ENCODE measurements at places on chromosomes 4 and X.

GRCh38 chr4:1207603-1208265, 35.4 kb upstream of the SPON2 start:
- DNase-seq: no peak
- peaks cover under 1% of the 10 kb centered on the region for H3K36me3 ChIP-seq
- no peak overlapping the region for H3K4me3 ChIP-seq
- no peak overlapping the region for H3K27ac ChIP-seq

DNA sequence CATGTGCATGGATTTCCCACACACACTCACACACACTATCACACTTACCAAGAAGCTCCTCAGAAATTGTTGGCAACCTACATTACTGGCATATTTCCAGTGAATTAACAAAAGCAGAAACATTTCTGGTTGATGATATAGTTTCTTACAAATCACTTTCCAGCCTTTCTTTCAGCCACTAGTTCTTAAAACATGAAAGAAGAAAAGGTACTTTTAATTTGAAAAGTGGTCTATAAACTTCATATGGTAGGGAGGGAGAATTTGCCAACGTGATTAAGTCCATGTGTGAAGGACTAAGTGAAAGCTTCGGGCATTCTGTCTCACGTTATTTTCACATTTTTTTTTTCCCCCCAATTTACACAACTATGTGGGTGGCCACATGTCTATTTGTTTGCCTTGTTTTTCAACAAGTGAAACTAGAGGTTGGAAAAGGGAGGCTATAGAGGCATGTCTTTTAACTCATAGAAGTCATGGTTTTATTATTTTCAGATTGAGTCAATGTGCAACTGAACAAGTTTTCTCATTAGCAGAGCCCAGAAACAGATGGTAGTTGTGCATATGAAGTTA, 832.1 kb upstream of the INTU start:
- DNase-seq: no peak
- no peaks in the 10 kb centered on the region for H3K36me3 ChIP-seq
- no peaks in the 10 kb centered on the region for H3K4me1 ChIP-seq
- no peak overlapping the region for H3K27ac ChIP-seq

GRCh38 chr4:131304686-131305085, 1844.4 kb upstream of the PCDH10 start:
- H3K27ac ChIP-seq: no peak overlapping the region
- no peaks in the 10 kb centered on the region for H3K4me1 ChIP-seq
- DNase-seq: no peak
- H3K4me3 ChIP-seq: no peak overlapping the region
- no peaks in the 10 kb centered on the region for H3K27me3 ChIP-seq

DNA sequence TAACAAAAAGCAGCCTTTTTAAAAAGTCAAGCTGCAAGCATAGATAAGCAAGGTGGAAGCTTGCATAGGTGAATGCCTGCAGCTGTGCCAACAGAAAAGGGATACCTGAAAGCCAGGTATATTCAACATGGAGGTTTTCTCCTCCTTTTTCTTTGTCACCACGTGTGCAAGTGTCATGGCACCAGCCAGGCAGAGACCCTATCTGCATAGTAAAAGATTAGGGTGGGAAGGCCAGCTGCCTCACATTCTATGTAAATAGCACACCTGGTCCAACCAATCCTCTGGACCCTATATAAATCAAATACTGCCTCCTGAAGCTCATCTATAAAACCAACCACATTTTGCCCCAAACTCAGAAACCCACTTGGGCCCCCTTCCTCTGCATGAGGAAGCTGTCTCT, 28.0 kb upstream of the PLK4 start:
- peaks cover 5% of the 10 kb centered on the region for H3K4me1 ChIP-seq
- no peak overlapping the region for H3K4me3 ChIP-seq
- no peaks in the 10 kb centered on the region for H3K27me3 ChIP-seq
- H3K36me3 ChIP-seq: no peaks in the 10 kb centered on the region

- no peak overlapping the region for H3K4me3 ChIP-seq
- H3K27ac ChIP-seq: peak overlapping the region; percentile 34
- DNase-seq: peak; percentile 93
- H3K27me3 ChIP-seq: no peaks in the 10 kb centered on the region
- no peaks in the 10 kb centered on the region for H3K4me1 ChIP-seq
- H3K36me3 ChIP-seq: no peaks in the 10 kb centered on the region
These were observed 27.5 kb upstream of the PDGFC start for GRCh38 chr4:156999175-156999517.

GRCh38 chrX:1925053-1925481, 310.2 kb downstream of the ASMT start:
- no peaks in the 10 kb centered on the region for H3K4me1 ChIP-seq
- no peaks in the 10 kb centered on the region for H3K27me3 ChIP-seq
- H3K27ac ChIP-seq: peak overlapping the region; percentile 16
- no peak overlapping the region for H3K4me3 ChIP-seq

- peaks cover 91% of the 10 kb centered on the region for H3K27me3 ChIP-seq
- H3K36me3 ChIP-seq: no peaks in the 10 kb centered on the region
- peak; percentile 43 for DNase-seq
- no peak overlapping the region for H3K4me3 ChIP-seq
These were observed 23.3 kb downstream of the HAND2 start for GRCh38 chr4:173506597-173507211.

GRCh38 chr4:76607266-76607799, 172.3 kb downstream of the SHROOM3 start:
- H3K36me3 ChIP-seq: no peaks in the 10 kb centered on the region
- H3K4me1 ChIP-seq: peaks cover 7% of the 10 kb centered on the region
- DNase-seq: no peak
- no peak overlapping the region for H3K4me3 ChIP-seq

- no peak overlapping the region for H3K4me3 ChIP-seq
- peak; percentile 59 for DNase-seq
- no peaks in the 10 kb centered on the region for H3K27me3 ChIP-seq
- peaks cover 11% of the 10 kb centered on the region for H3K4me1 ChIP-seq
- no peaks in the 10 kb centered on the region for H3K36me3 ChIP-seq
- no peak overlapping the region for H3K27ac ChIP-seq
These were observed 10.5 kb downstream of the KLF3 start for GRCh38 chr4:38674258-38675144.

GRCh38 chr4:171035909-171036308, 777.3 kb upstream of the GALNTL6 start:
- no peak overlapping the region for H3K4me3 ChIP-seq
- no peaks in the 10 kb centered on the region for H3K4me1 ChIP-seq
- H3K27ac ChIP-seq: no peak overlapping the region
- DNase-seq: no peak

- H3K27ac ChIP-seq: no peak overlapping the region
- H3K27me3 ChIP-seq: no peaks in the 10 kb centered on the region
- H3K36me3 ChIP-seq: no peaks in the 10 kb centered on the region
These were observed 937 bp downstream of the HELQ start for GRCh38 chr4:83454686-83455085.

GRCh38 chr4:120855307-120856001, 67.1 kb downstream of the PRDM5 start:
- H3K27me3 ChIP-seq: no peaks in the 10 kb centered on the region
- no peaks in the 10 kb centered on the region for H3K4me1 ChIP-seq
- DNase-seq: no peak
- no peak overlapping the region for H3K27ac ChIP-seq
- H3K4me3 ChIP-seq: no peak overlapping the region

DNA sequence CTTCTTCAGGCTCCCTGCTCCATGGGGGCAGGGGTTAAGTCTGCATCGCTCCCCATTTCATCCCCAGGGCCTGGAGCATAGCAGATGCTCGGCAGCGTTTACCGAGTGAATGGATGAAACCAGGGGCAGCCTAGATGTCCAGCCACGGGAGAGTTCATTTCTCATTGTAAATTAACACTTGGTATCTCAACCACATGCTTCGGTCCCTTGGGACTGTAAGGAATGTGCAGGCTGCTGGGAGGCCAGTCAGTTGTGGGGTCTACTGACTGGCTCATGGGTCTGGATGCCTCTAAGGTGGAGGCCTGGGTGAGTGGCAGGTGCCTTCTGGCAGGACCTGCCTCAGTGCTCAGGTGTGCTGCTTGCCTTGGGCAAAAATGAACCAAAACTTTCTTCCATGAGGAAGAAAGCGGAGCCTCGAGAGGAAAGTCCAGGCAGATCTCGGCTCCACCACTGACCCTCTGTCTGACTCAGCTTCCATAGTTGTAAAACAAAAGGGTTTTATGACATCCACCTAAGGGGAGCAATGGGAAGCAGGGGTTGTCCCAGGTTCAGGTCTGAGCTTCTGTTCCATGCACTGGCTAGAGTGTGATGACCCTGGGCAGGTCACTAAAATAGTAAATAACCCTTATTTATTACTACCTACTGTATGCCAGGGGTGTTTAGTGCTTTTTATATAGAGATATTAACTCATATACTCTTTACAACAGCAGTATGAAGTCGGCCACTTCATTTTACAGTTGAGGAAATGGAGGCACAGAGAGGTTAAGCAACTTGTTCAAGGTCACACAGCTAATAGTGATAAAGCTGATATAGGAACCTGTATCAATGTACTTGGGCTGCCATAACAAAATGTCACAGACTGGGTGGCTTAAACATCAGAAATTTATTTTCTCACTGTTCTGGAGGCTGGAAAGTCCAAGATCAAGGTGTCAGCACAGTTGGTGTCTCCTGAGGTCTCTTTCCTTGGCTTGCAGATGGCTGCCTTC, 144.3 kb upstream of the STX18 start:
- H3K27me3 ChIP-seq: no peaks in the 10 kb centered on the region
- no peak overlapping the region for H3K27ac ChIP-seq
- DNase-seq: no peak
- no peaks in the 10 kb centered on the region for H3K36me3 ChIP-seq
- H3K4me1 ChIP-seq: no peaks in the 10 kb centered on the region

- no peak for DNase-seq
- H3K27me3 ChIP-seq: no peaks in the 10 kb centered on the region
- no peak overlapping the region for H3K27ac ChIP-seq
- no peak overlapping the region for H3K4me3 ChIP-seq
- no peaks in the 10 kb centered on the region for H3K4me1 ChIP-seq
These were observed 105.8 kb downstream of the RNF150 start for GRCh38 chr4:141027421-141027820.

DNA sequence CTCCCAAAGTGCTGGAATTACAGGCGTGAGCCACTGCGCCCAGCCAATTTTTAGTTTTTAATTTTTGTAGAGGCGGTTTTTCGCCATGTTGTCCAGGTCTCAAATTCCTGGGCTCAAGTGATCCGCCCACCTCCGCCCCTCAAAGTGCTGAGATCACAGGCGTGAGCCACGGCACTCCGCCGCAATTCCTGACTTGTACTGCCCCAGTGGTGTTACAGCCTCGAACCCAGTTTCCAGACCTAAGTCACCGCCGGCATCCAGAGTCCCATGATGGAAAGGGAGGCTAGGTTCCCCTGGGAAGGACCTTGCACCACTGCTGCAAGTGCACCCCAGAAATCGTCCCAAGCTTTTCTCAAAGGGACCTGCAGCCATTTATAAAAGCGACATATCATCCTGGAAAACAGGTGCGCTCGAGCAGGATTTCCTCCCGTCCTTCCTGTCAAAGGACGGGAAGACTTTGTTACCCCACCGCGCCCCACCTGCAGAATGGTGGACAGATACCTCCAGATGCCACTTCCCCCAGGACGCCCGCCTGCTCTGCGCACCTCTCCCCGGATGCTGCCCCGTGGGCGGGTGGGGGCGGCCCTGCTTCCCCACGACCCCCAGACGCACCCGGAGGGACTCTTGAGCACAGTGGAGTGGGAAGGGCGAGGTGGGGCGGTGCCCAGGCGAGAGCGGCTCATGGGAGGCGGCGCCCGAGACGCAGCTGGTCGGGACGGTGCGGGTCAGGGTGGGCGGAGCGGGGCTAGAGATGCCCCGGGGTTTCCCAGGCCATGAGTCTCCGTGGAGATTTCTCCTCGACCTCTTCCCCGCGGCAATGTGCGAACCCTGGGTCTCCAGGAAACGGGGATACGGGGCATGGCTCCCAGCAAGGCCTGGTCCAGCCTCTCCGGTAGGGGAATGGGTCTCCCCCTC, 947 bp upstream of the RPL10 start:
- H3K4me3 ChIP-seq: peak overlapping the region; percentile 66
- peaks cover 12% of the 10 kb centered on the region for H3K36me3 ChIP-seq
- peak overlapping the region; percentile 94 for H3K27ac ChIP-seq
- peak; percentile 68 for DNase-seq

DNA sequence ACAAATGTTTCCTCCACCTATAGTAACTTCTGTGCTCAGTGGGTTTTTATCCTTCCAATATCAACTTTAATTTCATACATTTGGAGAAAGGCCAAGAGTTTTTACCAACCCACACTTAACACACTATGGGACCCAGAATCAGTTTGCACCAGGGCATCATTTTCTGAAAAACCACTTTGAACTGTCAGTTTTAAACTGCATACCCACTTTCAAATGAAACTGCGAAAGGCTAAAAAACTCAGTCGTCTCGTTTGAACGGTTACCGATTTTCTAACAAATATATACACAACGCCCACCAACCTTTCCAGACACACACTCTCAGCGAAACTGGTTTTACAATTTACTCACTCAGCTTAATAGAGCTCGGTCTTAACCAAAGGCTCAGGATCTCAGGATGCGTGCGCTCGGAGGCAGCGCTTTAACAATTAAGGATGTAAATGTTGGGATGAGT, 376 bp downstream of the ABCG2 start:
- H3K27ac ChIP-seq: peak overlapping the region; percentile 92
- peak overlapping the region; percentile 60 for H3K4me3 ChIP-seq
- no peaks in the 10 kb centered on the region for H3K36me3 ChIP-seq
- H3K27me3 ChIP-seq: no peaks in the 10 kb centered on the region

DNA sequence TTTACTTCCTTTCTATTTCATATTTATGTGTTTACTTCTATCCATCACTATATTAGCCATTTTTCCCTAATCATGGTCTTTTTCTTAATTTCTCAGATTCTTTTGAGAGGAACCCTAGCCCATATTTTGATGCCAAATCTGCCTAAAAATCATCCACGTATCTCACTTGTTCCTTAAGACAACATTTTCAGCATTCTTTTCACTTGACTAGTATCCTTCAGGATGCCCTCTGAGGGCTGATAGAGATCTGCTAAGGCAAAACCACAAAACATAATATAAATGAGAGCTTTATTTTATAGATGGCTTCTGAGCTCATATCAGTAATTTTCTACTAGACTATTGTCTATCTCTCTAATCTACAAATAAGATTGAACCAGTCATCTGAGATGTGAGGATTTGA, 341.9 kb downstream of the GPM6A start:
- DNase-seq: peak; percentile 72
- H3K4me1 ChIP-seq: no peaks in the 10 kb centered on the region
- H3K4me3 ChIP-seq: no peak overlapping the region
- no peaks in the 10 kb centered on the region for H3K27me3 ChIP-seq
- H3K36me3 ChIP-seq: no peaks in the 10 kb centered on the region
- H3K27ac ChIP-seq: no peak overlapping the region

GRCh38 chr4:11669156-11669555, 240.5 kb upstream of the HS3ST1 start:
- DNase-seq: no peak
- no peaks in the 10 kb centered on the region for H3K4me1 ChIP-seq
- H3K4me3 ChIP-seq: no peak overlapping the region
- no peaks in the 10 kb centered on the region for H3K36me3 ChIP-seq
- no peaks in the 10 kb centered on the region for H3K27me3 ChIP-seq

GRCh38 chr4:145762719-145763118, 82.8 kb downstream of the C4orf51 start:
- H3K4me3 ChIP-seq: no peak overlapping the region
- no peaks in the 10 kb centered on the region for H3K4me1 ChIP-seq
- no peaks in the 10 kb centered on the region for H3K27me3 ChIP-seq
- H3K27ac ChIP-seq: no peak overlapping the region

GRCh38 chr4:183906489-183906738, 1.3 kb downstream of the STOX2 start:
- peak overlapping the region; percentile 17 for H3K27ac ChIP-seq
- H3K36me3 ChIP-seq: no peaks in the 10 kb centered on the region
- H3K4me1 ChIP-seq: no peaks in the 10 kb centered on the region
- no peak for DNase-seq
